Cerebellar nuclear complex (tissue), 1 donor: ENCODE measurements at places on chromosomes 1 and 21.

DNA sequence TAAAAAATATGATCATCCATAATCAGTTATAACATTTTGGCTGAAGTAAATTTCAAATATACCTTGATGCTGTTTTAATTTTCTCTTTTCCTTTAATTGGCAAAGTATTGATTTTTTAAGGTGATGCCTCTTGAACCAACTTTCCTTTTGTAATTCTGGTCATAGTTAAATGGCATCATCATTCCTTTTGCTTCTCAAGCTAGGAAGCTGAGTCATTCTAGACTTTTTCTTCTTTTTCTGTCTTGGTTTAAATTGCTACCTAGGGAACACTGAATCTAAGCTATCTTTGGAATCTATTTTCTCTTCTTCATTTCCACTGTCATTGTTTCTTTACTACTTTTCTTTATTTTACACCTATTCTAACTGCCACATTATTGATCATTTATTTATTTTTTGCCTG, 162.7 kb downstream of the HMCN1 start:
- DNase-seq = no peak

- no peak for DNase-seq
Observed at GRCh38 chr1:1802871-1803270, 24.6 kb upstream of the NADK start.

DNA sequence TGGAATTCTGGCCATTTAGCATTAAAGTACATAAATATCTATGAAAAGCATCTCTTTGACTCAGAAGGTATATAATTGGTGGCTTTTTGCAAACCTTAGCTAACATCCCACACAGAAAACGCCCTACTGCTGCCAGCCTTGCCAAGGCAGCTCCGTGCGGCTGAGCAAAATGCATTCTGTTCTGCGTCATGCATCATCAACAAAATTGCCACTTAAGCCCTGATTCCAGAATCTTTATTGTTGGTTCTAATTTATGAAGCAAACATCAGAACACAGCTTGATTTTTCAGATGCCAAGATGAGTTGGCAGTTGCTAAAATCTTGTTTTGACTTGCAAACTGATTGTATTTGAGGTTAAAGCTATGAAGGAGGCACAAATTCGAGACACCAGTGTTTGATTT, 314.9 kb upstream of the DEPDC1 start:
- DNase-seq = no peak

GRCh38 chr1:18535391-18536210, 54.9 kb downstream of the KLHDC7A start:
- DNase-seq = no peak

GRCh38 chr1:209728466-209728865, 23.8 kb downstream of the HSD11B1 start:
- DNase-seq = no peak

- no peak for DNase-seq
Observed at GRCh38 chr1:226781937-226782609, 43.0 kb upstream of the ITPKB start.

GRCh38 chr1:194067772-194068171, 881.4 kb upstream of the B3GALT2 start:
- no peak for DNase-seq

GRCh38 chr1:154886281-154887015, 16.4 kb upstream of the KCNN3 start:
- DNase-seq = no peak

- no peak for DNase-seq
Observed at GRCh38 chr1:51000160-51000559, 30.1 kb downstream of the CDKN2C start.

DNA sequence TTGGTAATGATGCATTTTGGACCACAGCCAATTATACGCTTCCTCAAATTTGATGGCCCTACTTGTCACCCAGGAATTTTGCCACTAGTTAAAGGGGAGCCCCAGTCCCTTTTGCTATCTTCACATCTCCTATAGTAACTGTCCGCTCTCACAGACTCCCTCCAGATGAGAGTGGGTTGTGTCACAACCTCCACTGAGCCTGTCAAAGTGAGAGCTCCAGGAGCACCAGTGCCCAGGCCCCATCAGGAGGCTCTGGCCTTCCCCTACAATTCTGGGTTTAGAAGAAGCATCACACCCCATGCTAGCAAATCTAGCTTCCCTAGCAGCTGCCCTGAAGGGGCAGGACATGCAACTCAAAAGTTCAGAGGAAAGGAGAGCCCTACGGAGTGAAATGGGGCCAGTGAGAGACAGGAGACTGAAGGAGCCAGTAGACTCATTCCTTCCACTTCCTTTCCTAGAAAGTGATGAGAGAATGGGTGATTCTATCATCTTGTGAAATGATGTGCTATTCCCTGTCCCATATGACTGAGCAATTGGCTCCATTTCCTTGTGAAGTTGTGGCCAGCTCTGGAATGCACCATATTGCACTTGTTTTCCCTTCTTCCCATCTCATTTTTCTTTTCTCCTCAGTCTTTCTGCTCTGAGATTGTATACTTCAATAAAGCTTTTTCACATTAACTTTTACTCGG, 541.3 kb downstream of the DPYD start:
- no peak for DNase-seq

DNA sequence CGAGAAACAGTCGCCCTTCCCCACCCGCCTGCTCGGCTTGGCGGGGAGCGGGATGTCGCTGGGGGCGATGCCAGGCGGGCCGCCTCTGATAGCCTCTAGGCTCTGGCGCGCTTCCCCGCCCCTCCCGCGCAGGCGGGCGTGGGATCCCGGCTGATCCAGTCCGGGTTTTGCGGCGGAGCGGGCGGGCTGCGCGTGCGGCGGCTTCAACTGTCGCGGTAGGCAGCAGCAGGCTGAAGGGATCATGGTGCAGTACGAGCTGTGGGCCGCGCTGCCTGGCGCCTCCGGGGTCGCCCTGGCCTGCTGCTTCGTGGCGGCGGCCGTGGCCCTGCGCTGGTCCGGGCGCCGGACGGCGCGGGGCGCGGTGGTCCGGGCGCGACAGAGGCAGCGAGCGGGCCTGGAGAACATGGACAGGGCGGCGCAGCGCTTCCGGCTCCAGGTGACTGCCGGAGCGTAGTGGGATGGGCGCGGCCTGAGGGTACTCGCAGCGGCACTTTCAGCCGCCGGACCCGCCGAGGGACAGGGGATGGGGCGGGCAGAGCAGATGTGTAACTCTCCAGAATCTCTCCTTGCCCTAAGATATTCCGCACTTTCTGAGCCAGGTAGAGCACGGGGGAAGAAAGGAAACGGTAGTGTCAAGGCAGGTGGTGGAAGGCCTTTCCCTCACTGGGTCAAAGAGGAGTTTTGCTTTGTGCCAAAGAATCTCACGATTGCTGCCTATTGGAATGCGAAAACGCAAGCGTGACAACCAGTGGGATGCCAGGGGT, at the start of gene FAAH:
FAAH (plus strand) TSS at position 210 of the 764 bp plus-strand sequence; CDS start at position 242, 32 bp downstream.
- DNase-seq = peak; percentile 27

- no peak for DNase-seq
Observed at GRCh38 chr1:7501084-7501491, 270.0 kb upstream of the VAMP3 start.

- DNase-seq = no peak
Observed at GRCh38 chr21:42317826-42318746, 2.9 kb upstream of the TFF3 start.

DNA sequence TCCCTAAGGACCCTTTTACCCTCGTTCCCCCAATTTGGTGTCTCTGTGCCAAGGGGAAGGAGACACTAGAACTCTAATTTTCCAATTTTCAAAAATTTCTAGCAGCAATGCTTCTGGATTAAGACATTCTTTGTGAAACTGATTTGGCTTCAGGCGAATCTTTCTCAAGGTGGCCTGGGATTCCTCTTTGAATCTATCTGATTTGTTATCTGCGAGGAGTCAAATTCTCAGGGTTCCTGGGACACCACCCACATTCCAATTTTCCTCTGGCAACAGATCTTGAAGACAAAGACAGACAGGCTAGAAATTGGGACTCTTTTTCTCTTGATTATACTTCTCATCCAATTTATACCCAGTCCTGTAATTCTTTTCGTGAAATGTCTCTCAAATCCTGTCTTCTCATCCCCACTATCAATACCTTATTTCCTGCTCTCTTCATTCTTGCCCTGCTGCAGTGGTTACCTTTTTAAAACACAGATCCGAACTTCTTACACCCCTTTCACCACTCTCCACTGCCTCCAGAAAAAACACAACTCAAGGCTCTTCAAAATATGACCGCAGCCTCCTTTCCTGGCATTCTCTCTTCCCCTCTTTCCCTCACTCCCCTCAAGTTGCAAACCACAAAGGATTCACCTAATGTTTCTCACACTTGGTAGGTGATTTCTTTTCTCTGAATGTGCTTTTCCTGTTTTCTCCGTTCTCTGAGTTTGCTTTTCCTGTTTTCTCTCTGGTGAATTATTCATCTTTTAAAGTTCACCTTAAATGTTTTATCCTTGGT, 2.7 kb upstream of the MPZL1 start:
- no peak for DNase-seq

GRCh38 chr1:61612602-61613001, 112.3 kb downstream of the TM2D1 start:
- no peak for DNase-seq

DNA sequence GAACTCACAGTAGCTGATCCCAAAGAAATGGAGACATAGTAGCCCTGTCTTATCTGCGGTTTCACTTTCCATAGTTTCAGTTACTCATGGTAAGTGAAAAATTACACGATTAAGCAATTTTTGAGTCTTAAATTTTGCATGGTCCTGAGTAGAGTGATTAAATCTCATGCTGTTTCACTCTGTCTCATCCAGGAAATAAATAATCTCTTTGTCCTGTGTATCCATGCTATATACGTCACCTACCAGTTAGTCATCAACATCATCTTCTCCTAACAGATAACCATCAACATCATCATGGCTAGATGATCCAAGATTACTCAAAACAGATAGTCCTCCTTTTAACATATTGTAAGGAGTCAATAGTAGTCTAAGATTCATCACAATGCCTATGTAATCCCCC, 1589.3 kb downstream of the BRINP3 start:
- no peak for DNase-seq

DNA sequence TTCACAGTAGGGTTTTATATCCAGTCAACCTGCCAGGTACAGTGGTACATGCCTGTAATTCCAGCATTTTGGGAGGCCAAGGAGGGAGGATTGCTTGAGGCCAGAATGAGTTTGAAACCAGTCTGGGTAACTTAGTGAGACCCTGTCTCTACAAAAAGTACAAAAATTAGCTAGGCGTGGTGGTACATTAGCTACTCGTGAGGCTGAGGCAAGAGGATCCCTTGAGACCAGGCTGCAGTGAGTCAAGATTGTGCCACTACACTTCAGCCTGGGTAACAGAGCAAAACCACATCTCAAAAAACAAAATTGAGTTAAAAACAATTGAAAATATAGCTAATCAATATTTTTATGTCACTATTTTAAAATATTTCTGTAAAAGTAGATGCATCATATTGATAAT, 33.2 kb downstream of the DDI2 start:
- DNase-seq = no peak

- DNase-seq = no peak
Observed at GRCh38 chr1:94316836-94317789, 79.7 kb upstream of the ARHGAP29 start.

DNA sequence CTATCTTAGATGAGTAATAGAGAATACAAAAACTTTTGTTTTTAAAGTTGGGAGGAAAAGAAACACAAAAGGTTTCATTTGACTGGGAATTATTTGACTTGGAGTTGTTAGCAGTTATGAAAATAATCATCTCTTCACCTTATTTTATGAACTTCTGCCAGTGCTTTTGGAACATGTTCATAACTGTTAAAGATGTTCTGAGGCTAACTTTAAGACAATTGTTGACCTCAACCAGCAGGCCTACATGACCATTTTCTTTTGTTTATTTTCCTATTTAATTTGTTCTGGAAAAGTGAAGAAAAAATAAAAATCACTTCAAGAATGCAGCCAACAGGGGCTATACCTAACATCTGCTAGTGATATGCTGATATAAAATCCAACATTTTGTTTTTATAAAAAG, 37.4 kb downstream of the JAM2 start:
- DNase-seq = no peak

- no peak for DNase-seq
Observed at GRCh38 chr1:153233448-153233847, 16.1 kb downstream of the PRR9 start.

GRCh38 chr1:173341307-173341706, 134.2 kb upstream of the TNFSF4 start:
- DNase-seq = no peak

GRCh38 chr1:201374364-201374763, 3.1 kb downstream of the TNNT2 start:
- no peak for DNase-seq

DNA sequence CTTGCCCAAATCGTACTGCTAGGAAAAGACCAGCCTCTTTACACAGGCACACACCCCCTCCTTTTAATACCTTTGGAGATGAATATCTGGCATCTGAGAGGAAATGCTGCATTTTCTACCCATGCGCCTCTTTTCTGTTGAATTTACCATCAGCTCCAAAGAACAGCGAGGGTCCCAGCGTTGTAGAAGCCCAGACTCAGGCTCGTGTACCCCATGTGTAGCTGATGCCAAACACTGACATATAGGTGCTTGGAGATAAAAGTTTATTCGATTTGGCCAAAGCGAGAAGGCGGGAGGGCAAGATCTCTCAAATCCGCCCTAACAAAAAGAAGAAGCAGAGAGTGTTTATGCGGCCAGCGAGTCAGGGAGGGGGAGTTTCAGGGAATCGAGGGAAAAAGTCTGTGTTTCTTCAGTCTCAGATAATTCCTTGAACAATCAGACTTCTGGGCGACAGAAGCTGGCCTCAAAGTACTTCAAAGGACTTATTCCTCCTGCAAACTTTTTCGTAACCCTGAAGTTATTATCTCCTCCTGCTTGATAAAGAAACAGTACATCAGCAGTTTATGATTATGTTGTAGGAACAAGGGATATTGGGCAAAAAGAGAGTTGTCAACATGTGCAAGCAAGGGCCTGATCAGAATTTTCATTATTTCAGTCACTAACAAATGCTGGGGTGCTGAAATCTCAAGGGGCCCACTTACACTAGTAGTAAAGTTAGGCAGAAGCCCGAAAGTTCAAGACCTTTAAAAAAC, 642 bp upstream of the CREG1 start:
- DNase-seq = no peak

GRCh38 chr1:107434361-107434693, 293.5 kb downstream of the NTNG1 start:
- DNase-seq = no peak

GRCh38 chr1:21514245-21514644, 5.0 kb downstream of the ALPL start:
- no peak for DNase-seq

- no peak for DNase-seq
Observed at GRCh38 chr1:10724052-10724494, 72.4 kb downstream of the CASZ1 start.

DNA sequence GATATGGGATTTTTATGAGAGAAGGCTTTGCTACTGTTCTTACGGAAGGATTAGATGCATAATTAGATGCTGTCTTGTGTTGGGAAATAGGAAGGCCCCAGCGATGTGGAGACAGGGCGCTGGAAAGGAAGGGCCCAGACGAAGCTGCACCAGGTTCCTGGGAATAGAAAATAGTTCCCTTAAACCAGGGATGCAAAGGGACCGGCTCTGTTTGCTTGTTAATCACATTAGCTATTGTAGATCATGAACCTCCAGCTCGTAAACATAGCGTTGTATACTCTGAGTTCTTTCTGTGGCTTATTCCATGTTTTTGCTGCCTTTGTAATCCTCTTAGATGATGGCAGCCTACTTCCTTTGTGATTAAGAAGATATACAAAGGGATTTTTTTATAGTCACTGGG, 79.8 kb upstream of the COX20 start:
- DNase-seq = no peak
